Activated naive CD4-positive, alpha-beta T cell treated with anti-CD3 and anti-CD28 coated beads for 36 hours (primary cell): ENCODE measurements at places on chromosomes 3 and 15.

DNA sequence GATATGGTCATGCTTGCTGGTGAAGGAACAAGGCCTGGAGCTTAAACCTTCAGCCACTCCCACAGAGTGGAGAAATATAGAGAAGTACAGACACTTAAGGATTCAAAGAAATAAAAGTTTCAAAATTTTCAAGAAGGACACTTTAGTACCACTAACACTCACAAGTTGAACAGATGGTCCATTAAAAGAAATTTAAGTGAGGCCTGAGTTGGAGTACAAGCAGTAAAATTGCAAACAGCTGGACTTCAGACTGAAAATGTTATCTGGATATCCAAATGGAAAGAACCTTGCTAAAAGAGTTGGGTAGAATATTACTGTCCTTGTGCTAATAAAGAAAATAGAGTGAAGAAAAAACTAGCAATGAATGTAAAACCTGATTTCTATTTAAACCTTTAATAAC lies 397.1 kb upstream of the KCNMB2 start:
- DNase-seq, result no peak
- no peaks in the 10 kb centered on the region for H3K4me1 ChIP-seq
- H3K36me3 ChIP-seq, result no peaks in the 10 kb centered on the region
- H3K4me3 ChIP-seq, result no peak overlapping the region
- H3K27ac ChIP-seq, result no peak overlapping the region

GRCh38 chr3:63624941-63625560 lies 27.4 kb upstream of the SNTN start:
- peaks cover 2% of the 10 kb centered on the region for H3K27me3 ChIP-seq
- H3K36me3 ChIP-seq, result no peaks in the 10 kb centered on the region
- H3K4me1 ChIP-seq, result no peaks in the 10 kb centered on the region
- H3K27ac ChIP-seq, result no peak overlapping the region
- DNase-seq, result no peak

GRCh38 chr15:58396181-58396580 lies 35.6 kb upstream of the LIPC start:
- H3K4me3 ChIP-seq, result no peak overlapping the region
- H3K27ac ChIP-seq, result no peak overlapping the region
- no peaks in the 10 kb centered on the region for H3K27me3 ChIP-seq
- H3K4me1 ChIP-seq, result no peaks in the 10 kb centered on the region

DNA sequence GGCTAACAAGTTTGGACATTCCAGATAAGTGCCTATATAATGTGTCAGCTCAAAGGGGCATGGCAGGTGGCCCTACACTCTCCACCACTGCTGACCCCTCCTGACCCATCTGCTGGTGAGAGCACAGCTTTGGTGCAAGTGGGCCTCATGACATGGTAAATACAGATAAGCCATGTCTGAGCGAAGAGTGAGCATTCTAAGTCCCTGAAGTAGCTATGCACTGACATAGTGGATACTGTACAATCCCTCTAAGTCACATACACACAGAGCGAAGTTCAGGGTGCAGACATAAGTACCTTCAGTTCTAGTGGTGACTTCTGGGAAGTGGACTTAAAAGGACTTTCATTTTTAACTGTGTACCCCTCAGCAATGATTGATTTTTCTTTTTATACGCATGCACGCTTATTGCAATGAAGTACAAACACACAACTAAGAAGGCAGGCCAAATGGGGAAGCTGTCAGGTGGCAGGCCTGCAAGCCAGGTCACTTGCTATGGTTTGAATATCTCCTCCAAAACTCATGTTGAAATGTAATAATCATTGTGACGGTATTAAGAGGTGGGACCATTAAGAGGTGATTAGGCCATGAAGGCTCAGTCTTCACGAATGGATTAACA lies 41.5 kb downstream of the TBC1D2B start:
- H3K36me3 ChIP-seq, result peaks cover 22% of the 10 kb centered on the region
- H3K4me1 ChIP-seq, result peaks cover 88% of the 10 kb centered on the region
- H3K4me3 ChIP-seq, result no peak overlapping the region
- H3K27me3 ChIP-seq, result no peaks in the 10 kb centered on the region
- no peak for DNase-seq

DNA sequence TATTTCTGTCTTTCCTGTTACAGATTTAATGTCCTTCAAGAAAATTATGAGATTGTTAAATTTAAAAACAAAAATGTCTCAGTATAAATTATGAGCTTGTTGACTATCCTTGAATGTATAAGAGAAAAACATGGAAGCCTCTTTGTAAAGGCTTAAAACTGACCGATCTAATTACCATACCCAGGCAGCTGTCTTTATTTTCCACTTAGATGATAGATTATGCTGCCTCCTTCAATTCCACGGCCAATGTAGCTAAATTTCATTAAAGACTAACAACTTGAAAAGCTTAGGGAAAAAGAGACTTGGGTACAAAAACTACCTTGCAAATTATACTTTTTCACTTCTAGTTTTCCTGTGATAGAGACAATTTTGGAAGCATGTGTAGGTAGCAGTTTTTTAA lies 88.3 kb downstream of the ATP10A start:
- peaks cover 10% of the 10 kb centered on the region for H3K36me3 ChIP-seq
- DNase-seq, result no peak
- no peak overlapping the region for H3K4me3 ChIP-seq
- H3K27ac ChIP-seq, result no peak overlapping the region

- DNase-seq, result no peak
- no peaks in the 10 kb centered on the region for H3K27me3 ChIP-seq
- H3K4me1 ChIP-seq, result no peaks in the 10 kb centered on the region
These were observed 245.4 kb downstream of the ZIC4 start for GRCh38 chr3:147160984-147161383.

DNA sequence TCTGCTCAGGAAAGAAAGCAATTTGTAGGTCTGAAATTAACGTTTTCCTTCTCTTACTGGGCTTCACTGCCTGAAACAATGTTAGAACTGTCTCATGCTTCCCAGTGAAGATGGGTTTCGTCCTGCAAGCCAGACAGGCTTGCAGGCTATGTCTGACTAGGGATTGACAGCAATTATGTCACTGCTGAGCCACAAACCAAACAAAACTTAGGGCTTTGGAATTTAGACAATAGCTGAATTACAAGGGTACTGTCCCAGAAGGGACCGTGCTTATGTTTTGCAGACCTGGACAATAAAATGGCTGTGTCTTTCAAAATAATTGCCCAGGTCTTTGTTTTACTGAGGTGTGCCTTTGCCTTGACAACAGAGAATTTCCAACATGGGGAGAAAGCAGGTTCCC lies 46.3 kb upstream of the CCDC80 start:
- DNase-seq, result no peak
- no peaks in the 10 kb centered on the region for H3K27me3 ChIP-seq

GRCh38 chr3:42063888-42064287 lies 27.3 kb upstream of the TRAK1 start:
- H3K36me3 ChIP-seq, result no peaks in the 10 kb centered on the region
- DNase-seq, result no peak
- H3K27me3 ChIP-seq, result no peaks in the 10 kb centered on the region
